Astrocyte (in vitro differentiated cells and primary cell): ENCODE measurements at places on chromosomes 12 and 14.
A peak's percentile ranks its signal among the peaks of the same experiment; 100 is the strongest.

GRCh38 chr12:111827907-111828306 is 14.1 kb upstream of the MAPKAPK5 start:
- DNase-seq: no peak

DNA sequence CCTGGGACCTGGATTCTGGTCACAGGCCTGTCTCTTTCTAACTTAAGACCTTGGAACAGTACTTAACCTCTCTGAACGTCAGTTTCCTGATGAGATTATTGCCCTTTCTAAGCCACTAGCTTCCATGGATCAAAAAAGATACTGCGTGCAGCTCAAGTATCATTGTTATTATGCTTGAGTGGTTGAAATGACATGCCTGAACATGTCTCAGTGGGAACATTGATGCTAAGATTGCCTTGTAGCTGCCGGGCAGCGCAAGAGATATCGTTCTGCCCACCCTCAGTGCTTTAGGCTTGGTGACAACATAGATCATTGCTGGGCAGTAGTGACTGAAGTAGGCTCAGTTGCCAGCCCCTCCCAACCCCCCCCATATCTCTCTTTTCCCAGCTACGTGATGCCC is 131.9 kb downstream of the SMOC1 start:
- DNase-seq: no peak

DNA sequence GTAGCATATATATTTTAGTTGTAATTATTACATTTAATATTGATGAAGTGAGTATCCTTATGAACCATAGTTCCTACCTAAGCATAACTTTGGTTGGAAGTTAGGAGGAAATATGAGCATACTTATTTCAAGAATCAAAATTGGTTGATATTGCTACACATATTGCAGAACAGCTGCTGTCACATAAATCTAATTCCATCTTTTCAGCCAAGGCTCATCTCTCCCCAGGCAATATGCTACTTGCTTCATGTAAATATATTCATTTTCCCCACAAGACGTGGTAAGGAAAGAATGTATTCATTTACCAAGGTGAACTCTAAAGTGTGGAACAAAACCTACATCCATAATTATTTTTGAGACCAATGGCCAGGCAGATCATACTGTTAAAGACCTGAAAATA is 62.5 kb upstream of the HIF1A start:
- DNase-seq: no peak

DNA sequence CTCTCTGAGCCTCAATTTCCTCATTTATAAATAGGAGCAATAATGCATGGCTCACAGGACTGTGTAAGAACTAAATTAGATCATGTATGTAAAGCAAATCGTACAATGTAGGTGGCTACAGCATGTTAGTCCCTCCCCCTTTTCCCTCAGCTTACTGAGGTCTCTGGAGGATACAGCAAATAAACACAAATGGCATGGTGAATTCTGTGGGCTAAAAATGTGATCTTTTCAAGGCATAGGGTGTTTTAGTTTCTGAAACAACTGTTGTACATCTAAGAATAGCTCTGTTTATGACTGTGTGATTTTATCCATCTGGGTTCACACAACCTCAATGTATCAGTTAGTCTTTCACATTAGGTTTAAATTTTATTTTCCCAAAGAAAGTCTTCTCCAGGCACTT is 121.2 kb upstream of the PLEKHG7 start:
- no peak for DNase-seq

- peak; percentile 83 for DNase-seq
These were observed 34.7 kb downstream of the PTGER2 start for GRCh38 chr14:52348776-52349175.

- peak; percentile 23 for DNase-seq
These were observed 139.3 kb downstream of the CALM1 start for GRCh38 chr14:90536092-90536491.

GRCh38 chr12:131164096-131164872 is 210.6 kb downstream of the ADGRD1 start:
- no peak for DNase-seq

DNA sequence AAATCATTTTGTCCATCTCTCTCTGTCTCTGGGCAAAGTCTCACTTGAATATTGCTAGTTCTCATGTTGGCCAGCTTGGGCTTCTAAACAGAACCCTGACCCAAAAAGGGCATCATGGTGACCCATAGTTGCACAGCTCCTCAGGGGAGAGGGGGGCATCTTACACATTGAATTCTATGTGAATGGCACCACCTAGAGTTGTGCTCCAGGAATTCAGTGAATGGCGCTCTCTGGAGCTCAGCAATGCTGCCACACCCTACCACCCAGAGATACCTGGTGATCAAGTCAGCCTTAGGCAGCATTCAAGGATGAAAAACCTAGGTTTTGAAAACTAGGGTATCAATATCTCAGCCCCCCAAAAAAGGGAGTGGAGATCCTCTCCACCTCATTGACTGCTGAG is 50.6 kb downstream of the SMUG1 start:
- no peak for DNase-seq

DNA sequence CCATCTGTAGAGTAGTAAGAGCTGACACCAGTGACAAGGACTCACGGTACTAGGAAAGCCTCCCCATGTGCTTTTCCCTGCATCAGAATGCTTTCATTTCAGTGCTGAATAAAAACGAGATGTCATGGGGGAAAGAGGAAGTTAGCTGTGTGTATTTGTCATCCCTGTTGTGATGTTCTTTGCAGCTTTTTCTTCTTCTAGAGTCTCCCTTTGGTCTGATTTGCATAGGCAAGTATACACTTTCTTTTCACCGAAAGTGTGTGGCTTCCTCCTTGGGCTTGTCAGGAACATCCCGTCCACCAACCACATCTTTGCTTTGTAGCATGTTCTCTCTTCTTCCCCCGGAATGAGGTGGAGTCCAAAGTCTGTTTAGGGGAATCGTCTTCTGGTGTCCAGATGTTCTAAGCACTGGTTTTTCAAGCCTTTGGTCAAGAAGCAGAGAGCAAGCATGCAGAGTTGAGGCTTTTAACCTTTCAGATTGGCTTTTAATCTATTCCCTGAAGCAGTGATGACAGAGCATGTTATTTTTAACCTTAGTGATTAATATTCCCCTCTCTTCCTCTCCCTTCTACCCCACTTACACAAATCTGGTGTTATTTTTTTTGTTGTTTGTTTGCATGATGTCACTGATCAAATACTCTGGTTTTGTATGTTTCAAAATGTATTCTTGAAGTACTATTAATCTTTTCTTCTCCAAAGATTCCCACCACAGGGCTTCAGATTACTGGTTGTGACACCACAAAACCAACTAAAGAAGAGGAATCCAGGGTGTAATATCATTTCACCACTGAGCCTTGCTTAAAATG is 163.4 kb downstream of the SAMD4A start:
- DNase-seq: peak; percentile 74

GRCh38 chr14:105374389-105374788 is 23.9 kb upstream of the TEX22 start:
- DNase-seq: no peak

DNA sequence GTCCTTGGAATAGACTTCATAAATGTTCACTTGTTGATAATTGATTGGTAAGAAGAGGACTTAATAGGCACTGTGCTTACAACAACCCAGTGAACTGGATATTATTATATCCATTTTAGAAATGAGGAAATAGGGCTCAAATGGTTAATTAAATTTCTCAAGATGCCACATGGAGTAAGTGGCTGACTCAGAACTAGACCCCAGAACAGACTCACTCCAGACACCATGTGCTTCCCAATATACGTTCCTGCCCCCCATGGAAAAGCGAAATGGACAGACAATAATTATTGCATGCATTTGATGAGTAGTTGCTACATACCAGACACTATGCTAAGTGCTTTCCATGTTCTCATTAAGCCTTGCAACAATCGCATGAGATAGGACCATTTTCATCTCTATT is 895 bp upstream of the ANKS1B start:
- no peak for DNase-seq

GRCh38 chr12:66584673-66585072 is 94.2 kb downstream of the GRIP1 start:
- DNase-seq: peak; percentile 17

GRCh38 chr12:75364919-75365318 is 26.0 kb upstream of the GLIPR1L2 start:
- no peak for DNase-seq

GRCh38 chr12:75660805-75661404 is 149.5 kb upstream of the KRR1 start:
- DNase-seq: peak; percentile 94

GRCh38 chr14:68987653-68988036 is 8.5 kb upstream of the ACTN1 start:
- DNase-seq: no peak

GRCh38 chr12:120764816-120765215 is 39.2 kb downstream of the ACADS start:
- DNase-seq: no peak

DNA sequence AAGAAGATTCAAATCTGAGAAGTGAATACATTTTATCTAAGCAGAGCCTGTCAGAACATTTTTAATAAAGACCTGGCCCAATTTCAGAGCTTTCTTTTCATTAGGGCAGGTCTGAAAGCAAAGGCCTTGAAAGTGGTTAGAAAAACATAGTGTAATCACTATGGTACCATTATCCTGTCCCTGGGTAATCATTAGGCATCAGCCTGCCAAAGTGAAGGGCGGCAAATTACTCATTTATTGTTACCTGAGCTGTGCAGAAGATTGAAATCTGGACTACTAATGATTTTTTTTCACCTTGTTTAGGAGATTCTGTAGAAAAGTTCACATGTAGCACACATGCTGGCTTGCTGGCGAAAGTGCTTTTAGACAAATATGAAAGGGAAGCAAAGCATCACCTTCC is 92.6 kb upstream of the PRKD1 start:
- DNase-seq: no peak

GRCh38 chr12:122094735-122095631 is 16.4 kb downstream of the MLXIP start:
- DNase-seq: peak; percentile 49

- no peak for DNase-seq
These were observed 79.7 kb upstream of the REP15 start for GRCh38 chr12:27616356-27617142.

GRCh38 chr12:59620326-59620725 is 24.5 kb downstream of the SLC16A7 start:
- DNase-seq: no peak

DNA sequence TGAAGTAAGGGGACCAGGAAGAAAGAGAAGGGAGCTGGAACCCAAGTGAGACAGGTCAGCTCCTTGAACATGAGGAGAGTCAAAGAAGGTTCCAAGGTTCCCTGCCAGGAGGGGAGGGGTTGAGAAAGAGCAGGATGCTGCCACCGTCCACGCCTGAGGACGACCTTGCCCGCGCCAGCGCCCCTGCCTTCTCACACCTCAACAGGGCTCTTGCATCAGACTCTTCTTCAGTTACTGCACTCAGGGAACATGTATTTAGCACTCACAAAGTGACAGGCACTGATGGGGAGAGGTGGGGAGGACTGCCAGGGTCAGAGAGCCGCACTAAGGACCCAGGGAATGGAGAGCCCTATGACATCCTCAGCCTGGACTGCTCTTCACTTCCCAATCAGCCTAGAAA is 102.1 kb upstream of the NUDT4 start:
- no peak for DNase-seq

DNA sequence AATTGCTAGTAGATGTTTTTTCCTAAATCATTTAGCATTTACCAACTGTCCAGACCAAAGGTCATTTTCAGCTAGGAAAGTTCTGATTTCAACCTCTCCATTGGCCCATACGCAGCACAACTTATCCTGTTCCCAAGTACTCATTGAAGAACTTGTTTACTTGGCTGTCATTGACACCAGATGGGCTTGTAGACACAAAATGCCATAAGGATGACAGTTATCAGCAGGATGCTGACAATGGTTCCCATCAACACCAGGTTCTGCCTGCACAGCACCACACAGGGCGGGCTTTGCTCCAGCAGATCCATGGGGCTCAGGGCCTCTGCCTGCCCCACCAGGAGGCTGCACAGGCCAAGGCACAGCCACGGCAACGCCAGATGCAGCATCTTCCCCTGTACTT is 36.5 kb upstream of the TMPRSS12 start:
- DNase-seq: no peak

DNA sequence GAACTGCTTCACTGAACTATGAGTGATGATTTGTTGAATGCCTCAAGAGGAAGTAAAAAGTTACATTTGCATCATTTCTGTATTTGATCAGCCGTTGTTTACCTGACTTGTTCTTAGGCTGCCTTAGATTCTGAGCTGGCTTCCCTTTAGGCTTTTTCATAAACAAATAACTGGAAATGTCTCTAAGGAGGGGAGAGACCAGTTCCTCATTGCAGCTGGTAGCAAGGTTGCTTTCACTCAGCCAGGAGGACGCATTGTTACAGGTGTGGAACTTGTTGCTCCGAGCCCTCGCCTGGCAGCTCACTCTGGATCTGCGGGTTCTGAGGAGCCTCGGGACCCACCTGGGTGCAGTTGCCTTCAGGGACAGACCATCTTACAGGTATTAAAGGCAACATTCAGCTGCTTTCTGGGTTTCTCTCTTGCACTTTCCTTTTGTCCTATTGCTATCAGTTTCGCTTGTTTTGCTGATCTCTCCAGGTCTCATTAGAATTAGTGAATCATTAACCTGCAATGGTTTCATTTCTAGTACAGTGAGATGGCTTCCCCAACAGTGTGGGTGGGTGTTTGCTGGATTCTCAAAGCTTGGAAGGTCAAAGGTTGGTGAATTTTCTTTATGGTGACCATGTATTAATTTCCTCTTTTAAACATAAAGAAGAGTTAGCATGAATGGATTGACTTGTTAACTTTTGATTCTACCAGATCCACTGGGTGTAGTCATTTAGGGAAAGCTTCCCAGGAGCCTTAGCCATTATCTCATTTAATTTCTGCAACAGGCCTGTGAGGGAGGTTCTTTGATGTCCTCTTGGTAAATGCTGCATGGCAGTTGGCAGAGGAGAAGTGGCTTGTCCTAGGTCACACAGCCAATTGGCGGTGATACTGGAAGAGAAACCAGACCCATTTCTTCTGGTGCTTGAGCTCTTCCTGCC is at the start of gene PLEKHG7:
Gene PLEKHG7, plus strand, starts transcription at position 236 of the 926 bp plus-strand sequence. CDS start 3,643 bp downstream, outside the sequence.
- DNase-seq: no peak

DNA sequence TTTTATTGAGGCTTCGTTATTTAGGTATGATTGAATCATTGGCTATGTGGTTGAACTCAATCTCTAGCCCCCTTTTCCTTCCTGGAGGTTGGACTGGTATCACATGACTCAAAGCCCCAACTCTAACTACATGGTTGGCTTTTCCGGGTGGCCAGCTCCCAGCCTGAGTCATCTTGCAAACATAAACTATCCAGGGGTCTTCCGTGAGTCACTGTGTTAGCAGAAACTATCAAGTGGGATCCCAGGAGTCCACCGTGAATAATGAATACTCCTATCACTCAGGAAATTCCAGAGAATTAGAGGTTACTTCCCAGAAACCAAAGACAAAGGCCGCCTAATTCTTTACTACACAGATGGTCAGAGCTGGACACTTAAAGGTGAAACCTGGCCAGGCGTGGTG is 19.7 kb upstream of the PLEKHD1 start:
- peak; percentile 95 for DNase-seq
